ENCODE measurements at places on chromosomes 2 and 18. TPM values are rescaled to one million over a fixed set of nuclear protein-coding genes. Genes with fewer than 3 reads are reported as not detected.

The CD8B gene
- total RNA-seq: not detected

The KATNAL2 gene
- total RNA-seq: 1.1 TPM

GRCh38 chr2:11385216-11385615, 40.8 kb upstream of the ROCK2 start:
- no peak for ATAC-seq

DNA sequence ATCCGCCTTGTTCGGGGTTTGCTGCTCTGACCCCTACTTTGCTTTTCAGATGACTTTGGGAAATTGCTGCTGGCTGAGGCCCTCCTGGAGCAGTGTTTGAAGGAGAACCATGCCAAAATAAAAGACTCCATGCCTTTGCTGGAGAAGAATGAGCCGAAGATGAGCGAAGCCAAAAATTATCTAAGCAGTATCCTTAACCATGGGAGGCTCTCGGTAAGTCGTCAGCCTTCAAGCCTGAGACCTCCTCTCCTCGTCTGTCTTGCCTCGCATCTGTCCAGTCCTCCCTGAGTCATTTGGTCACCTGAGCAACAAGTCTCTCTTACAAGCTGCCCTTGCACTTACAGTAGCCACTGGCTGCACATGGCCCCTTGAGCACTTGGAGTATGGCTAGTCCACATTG, 34.7 kb upstream of the MCFD2 start:
- ATAC-seq: no peak

DNA sequence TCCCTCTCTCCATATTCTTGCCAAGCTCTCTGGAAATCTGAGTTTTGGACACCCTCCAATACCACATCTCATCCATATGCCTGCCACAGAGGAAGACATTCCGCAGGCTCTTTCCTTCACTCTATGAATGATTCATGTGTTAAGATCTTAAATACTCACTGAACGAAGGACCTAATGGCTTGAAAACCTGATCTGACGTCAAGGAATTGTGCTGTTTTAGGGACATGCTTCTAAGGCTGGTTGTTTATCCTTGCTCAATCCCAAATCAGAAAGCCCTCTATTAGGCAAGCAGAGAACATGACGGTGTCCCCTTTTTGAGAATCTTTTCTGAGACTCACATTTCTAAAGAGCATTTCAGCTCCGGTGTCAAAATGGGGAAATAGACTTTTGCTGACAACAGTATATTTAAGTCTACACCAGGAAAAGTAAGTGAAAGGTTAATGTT, 83.7 kb upstream of the GALNT5 start:
- ATAC-seq: peak; percentile 70

GRCh38 chr18:52670896-52671295, 330.9 kb downstream of the DCC start:
- no peak for ATAC-seq

DNA sequence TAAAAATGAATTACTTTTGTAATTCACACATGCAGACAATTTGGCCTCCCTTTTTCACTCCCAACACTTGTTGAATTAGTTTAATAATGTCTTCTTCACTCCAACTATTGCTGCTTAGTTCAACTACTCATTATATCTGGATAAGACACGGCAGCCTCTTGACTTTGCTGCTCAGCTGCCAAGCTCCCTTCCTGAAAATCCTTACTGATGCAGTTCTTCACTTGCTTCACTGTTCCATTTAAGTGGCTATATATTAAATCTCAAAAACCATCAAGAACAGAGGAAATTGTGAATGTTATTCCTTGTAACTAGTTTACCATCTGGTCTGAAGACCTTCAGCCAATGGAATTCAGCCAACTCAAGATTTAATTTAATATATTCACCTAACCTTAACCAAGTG, 127.1 kb downstream of the NCOA1 start:
- ATAC-seq: no peak

DNA sequence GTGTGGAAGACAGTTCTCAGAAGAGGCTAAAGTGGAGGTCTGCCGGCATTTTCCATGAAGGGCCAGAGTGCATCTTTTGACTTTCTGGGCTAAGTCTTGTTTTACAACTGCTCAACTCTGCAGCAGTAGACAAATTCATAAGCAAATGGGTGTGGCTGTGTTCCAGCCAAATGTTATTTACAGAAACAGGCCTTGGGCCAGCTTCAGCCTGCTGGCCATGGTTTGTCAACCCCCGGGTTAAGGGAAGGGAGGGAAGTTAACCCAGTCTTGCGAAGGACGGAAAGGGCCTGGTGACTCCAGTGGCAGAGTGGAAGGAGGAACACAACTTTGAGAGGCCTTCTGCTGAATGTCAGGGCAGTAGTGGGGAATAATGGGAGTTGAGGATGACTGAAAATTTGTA, 34.3 kb upstream of the NCKAP5 start:
- peak; percentile 48 for ATAC-seq

DNA sequence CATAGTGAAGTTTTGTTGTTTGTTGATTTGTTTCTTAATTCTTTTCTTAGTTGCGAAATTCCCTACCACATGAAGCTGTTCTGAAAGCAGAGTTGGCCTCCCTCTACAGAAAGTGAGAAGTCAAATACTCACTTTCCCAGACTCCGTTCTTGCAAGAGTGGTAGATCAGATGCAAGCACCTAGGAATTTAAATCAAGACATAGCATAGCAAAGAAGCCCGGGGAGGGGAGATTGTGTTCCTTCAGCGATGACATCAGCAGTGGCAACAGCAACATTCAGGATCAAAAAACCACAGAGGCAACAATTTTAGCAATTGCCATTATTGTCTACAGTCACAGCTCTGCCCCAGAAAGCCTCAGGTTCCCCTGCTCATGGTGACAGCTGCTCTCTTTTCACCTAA, 580.0 kb downstream of the RNF144A start:
- ATAC-seq: no peak
